Muscle of leg (tissue), 16 donors: ENCODE measurements at places on chromosomes 3 and 15.

GRCh38 chr3:76624164-76624563 is 415.7 kb upstream of the ROBO2 start:
- DNase-seq: no peak
- H3K27me3 ChIP-seq: no peaks in the 10 kb centered on the region
- H3K36me3 ChIP-seq: no peaks in the 10 kb centered on the region
- no peaks in the 10 kb centered on the region for H3K4me1 ChIP-seq
- no peak overlapping the region for H3K27ac ChIP-seq
- H3K4me3 ChIP-seq: no peak overlapping the region

GRCh38 chr3:130621824-130622223 is 104.8 kb downstream of the COL6A6 start:
- peaks cover 4% of the 10 kb centered on the region for H3K36me3 ChIP-seq
- H3K4me1 ChIP-seq: peaks cover 13% of the 10 kb centered on the region
- no peak overlapping the region for H3K4me3 ChIP-seq

DNA sequence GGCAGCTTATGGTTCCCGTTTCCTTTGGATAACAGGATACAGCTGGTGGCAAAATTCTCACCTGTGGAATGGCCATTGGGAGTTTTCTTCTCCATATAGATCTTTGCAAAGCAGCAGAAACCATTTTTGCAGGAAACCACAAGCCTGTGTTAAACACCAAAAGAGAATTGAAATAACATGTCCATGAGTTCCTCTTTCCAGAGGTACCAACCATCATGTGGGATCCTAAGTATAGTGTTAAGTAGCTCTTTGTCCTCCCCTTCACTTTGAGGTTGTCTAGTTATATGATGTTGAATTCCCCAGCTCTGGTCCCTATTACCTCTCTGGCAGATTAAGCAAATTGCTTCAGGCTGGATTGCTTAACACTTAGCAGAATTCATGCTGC is 94.9 kb downstream of the AKAP13 start:
- H3K36me3 ChIP-seq: no peaks in the 10 kb centered on the region
- H3K27ac ChIP-seq: no peak overlapping the region
- peak; percentile 56 for DNase-seq
- H3K27me3 ChIP-seq: no peaks in the 10 kb centered on the region
- no peak overlapping the region for H3K4me3 ChIP-seq

DNA sequence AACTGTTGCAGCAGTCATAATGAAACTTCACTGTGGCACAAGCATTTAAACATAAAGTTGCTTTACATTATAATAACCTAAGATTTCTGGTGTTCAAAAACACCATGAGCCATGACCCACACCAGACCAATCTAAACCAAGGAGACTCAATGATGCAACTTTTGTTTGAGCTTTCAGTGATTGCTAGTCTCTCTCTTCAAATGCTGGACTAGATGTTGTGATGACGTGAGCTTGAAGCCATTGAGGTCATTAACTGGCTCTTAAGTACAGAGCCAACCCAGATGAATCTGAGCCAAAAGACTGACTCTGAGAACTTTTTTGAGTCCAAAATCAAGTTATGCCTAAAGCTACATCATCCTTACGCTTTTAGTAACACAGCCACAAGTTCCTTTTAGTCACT is 36.5 kb downstream of the ATR start:
- H3K4me1 ChIP-seq: no peaks in the 10 kb centered on the region
- H3K36me3 ChIP-seq: peaks cover 5% of the 10 kb centered on the region
- H3K27ac ChIP-seq: no peak overlapping the region
- DNase-seq: no peak
- no peaks in the 10 kb centered on the region for H3K27me3 ChIP-seq
